ENCODE measurements at places on chromosomes 16 and 17.
A peak's percentile ranks its signal among the peaks of the same experiment; 100 is the strongest.

DNA sequence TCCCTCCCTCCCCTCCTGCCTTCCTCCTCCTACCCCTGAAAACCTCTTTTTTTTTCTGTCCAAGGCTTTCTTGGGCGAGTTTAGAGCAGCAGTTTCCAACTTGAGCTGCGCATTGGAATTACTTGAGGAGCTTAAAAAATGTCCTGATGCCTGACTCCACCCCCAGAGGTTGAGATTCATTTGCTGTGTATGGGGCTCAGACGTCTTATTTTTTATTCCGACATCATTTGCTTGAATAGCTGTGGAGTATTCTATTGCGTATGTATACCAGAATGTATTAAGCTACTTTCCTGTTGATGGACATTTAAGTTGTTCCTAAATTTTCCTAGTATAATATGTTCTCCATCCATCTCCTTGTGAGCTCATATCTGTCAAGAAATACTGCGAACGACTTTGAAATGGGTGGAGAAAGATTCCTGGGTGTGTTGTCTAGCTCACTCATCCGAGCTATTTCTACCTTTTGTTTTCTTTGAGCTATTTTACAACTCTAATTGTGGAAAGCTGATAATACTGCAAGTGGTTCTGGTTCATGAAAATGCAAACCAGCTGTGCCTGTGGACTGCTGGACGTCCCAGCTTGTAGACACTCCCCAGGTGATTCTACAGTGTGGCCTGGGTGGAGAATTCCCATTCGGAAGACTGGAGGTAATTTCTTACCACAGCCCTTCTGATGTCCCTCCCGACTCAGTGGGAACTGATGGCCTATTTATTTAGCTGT is 40.5 kb downstream of the CMIP start:
- no peak for DNase-seq

- no peak for DNase-seq
Measured at GRCh38 chr16:74046524-74046923, 250.1 kb upstream of the PSMD7 start.

GRCh38 chr16:35636480-35637230 is 2177.2 kb downstream of the TP53TG3F start:
- peak; percentile 64 for DNase-seq

GRCh38 chr17:58786586-58787295 is 31.1 kb downstream of the PPM1E start:
- no peak for DNase-seq

DNA sequence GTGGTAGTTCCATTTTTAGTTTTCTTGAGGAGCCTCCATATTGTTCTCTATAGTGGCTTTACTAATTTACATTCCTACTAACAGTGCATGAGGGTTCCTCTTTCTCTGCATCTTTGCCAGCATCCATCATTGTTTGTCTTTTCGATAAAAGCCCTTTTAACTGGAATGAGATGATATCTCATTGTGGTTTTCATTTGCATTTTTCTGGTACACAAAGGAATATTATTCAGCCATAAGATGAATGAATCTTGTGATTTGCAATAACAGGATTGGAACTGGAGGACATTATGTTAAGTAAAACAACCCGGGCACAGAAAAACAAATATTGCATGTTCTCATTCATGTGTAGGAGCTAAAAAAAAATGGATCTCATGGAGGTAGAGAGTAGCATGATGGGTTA is 31.6 kb downstream of the ITGAM start:
- DNase-seq = no peak

DNA sequence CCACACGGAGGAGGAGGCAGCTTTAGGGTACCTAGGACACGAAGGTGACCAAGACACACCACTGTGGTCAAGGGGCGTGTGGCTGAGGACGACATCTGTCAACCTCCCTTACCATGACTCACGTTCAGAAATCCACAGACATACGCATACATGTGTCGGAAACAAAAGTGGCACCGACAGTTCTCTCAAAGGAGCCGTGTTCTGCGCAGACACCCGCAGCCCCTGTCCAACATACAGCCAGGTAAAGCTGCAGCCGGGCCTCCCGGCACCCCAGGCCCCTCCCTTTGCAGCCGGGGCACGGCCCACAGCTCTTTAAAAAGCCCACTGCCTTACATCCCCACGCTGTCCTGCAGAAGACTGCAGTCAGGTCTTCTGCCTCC is 40.5 kb upstream of the KLHDC4 start:
- no peak for DNase-seq

DNA sequence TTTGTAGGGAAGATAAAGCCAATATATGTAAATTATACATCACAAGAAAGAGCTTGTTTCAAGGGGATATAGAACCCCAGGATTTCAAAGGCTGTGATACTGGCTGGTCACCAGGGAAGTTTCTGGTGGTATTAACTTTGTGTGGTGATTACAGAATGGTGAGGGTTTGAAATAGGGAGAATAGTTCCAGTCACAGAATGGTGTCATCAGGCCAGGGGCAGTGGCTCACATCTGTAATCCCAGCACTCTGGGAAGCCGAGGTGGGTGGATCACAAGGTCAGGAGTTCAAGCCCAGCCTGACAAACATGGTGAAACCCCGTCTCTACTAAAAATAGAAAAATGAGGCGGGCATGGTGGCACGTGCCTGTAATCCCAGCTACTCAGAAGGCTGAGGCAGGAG is 183.8 kb upstream of the XYLT1 start:
- DNase-seq = no peak

GRCh38 chr17:79541056-79541850 is 69.6 kb downstream of the RBFOX3 start:
- DNase-seq = no peak

DNA sequence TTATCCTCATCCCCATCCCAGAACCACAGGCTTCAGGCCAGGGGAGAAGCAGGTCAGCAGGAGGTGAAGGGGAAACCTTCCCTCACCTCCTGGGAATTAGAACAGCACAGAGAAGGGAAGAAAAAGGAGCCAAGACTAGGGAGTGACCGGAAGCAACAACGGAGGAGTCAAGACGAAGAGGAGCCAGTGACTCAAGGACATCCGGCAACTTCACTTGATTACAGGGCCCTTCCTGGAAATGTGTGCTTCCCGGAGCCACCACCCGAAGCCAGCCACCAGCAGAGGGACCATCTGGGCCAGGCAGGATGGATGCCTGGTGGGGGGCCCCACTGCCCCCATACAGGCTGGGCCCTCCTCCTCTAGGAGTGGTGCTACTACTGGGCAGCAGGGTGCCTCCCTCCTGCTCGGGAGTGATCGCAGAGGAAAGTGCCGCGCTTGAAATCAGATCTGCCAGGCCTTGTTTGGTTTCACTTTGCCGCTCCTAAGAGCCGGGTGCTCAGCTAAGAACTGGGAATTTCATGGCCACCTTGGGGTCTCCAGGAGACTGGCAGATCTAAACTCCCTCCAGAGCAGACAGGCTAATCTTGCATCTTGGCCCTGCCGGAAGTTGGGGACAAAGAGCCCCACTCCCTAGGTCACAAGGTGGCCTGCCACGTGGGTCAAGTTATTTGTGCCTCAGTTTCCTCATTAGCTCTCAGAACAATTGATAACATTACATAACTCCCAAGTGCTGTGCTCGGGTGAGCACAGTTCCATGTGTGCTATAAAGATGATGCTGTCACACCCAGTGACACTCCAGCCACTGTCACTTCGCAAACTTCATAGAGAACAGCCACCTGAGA is 6.6 kb downstream of the CDC42EP4 start:
- DNase-seq = no peak

DNA sequence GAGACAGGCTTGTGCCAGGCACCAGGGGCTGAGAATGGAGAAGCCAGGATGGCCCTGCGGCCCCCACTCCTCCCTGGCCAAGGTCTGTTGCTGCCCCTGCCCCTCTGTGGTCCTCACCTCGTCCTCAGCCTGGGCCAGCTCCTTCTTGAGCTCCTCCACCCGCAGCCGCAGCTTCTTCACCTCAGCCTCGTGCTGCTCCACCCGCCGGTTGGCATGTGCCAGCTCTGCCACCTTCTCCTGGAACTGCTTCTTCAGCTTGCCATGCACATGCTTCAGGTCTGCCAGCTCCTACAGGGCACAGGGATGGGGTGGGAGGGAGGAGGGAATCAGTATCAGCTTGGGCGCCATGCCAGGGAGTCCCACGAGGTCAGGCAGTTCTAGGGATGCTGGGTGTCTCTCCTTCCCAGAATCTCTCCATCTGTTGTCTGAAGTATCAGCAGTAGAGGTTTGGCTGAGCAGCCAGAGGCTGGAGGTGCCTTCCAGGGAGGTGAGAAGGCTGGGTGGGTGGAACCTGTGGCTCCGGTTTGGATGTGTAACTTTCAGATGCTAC is 20.1 kb downstream of the CCDC102A start:
- DNase-seq = no peak

DNA sequence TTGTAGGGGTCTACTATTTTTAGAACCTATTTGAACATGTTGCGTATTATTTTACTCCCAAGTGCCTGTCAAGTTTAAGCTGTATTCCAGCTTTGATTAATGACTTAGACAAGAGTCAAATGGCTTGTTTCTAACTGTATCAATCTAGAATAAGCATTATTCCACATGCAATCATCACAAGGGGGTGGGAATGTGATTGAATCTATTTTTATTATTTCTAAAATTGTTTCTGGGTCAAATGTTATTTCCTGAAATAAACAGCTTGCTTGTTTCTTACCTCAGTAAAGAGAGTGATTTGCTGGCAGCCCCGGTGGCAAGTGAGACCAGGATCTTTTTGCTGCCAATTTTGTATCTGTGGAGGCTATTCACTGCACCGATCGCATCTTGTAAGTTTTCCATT is 21.5 kb downstream of the MARF1 start:
- no peak for DNase-seq

DNA sequence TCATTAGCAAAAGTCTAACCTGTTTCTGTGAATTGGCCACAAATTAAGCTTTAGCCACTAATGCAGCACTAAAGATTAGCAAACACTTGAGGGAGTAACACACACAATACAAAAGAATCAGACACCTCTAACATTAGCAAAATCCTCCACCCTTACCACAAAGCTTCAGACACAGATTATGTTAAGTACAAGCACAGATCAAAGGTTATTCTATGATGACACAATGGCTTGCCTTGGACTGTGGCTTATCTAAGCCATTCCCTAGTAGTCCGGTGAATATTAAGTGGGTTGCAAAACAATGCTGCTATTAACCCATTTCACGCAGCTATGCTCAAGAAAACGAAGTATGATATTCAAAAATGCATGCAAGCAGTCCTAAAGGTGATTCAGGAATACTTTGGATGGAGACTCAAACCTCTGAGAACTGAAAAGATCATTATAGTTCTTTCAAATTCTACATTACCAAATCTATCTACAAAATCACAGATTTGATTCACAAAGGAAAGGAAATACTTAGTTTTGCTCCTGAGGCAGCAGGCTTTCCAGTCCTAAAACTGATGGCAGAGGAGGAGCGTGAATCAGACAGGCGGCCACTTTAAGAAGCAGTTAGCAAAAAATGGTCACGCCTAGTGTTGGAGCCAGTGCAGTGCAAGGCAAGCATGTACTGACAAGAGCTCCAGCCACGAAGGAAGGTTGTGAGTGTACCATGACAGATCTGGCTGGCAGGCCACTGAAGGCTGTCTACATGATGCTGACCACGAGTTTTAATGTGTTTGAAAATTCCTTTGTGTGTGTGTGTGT is 67.2 kb downstream of the PARN start:
- no peak for DNase-seq

DNA sequence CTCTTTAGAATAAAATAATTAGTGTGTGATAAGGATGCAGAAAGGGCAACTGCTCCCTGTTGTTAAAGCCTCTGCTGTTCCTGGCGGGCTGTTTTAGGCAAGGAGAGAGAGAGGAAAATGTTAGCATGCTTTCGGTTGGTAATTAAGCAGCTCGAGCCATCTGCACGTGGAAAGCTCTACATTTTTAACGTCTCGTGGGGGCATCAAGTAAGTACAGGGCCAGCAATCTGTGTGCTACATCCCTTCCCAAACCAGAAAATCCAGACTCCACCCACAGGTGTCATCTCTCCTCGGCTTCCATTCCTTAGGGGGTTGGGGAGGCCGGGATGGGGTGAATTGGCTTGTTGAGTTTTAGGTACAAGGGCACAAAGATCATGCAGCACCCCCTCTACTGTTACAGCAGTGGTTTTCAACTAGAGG is 62.4 kb upstream of the MARCHF10 start:
- no peak for DNase-seq

- DNase-seq = no peak
Measured at GRCh38 chr16:9048302-9048700, 43.1 kb upstream of the HAPSTR1 start.

- DNase-seq = no peak
Measured at GRCh38 chr17:83002118-83002805, 77.1 kb upstream of the METRNL start.

DNA sequence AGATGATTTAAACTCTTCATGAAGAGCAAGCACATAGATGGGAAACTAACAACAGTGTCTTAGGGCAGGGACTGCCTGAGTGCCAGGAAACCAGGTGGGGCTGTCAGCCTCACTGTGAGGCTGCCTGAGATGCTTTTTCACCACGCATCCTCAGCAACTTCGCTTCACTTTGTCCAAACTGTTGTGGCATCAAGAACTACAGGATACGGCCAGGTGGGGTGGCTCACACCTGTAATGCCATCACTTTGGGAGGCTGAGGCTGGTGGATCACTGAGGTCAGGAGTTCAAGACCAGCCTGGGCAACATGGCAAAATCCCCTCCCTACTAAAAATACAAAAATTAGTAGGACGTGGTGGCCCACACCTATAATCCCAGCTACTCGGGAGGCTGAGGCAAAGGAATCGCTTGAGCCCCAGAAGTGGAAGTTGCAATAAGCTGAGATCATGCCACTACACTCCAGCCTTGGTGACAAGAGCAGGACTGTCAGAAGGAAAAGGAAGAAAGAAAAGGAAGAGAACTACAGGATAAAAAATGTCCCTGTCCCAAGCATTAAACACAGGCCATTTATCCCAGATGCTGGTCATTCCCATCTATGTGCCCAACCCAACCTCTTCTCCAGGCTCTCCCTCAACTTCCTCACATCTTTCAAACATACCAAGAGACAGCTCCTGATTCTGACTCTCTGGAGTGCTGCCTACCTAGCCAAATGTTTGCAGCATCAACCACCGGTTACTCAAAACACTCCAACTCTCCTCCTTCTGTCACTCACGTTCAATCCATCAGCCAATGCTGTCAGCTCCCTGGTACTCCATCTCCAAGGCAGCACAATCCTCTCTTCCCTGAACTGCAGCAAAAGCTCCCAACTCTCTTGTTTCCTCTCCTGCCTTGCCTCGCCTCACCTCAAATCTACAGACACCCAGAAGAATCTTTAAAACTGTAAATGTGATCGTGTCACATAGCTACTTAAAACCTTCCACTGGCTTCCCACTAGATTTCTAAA is 1.6 kb downstream of the EIF4A3 start:
- DNase-seq = no peak

- no peak for DNase-seq
Measured at GRCh38 chr16:23476289-23476688, 23.3 kb upstream of the COG7 start.
